Activated CD4-positive, alpha-beta T cell treated with anti-CD3 and anti-CD28 coated beads, Interleukin-2, amount 10 ng/mL, durations not matched to agents 7 days and 5 days (primary cell): ENCODE measurements at places on chromosomes 7 and 10. TPM values are rescaled to one million over a fixed set of nuclear protein-coding genes. Genes with fewer than 3 reads are reported as not detected.

Gene CPA2
- not detected for total RNA-seq

Gene WEE2
- total RNA-seq: not detected

Gene MYOZ1
- total RNA-seq: not detected

Gene DPYSL4
- 1.2 TPM for total RNA-seq

Gene PTPRN2
- total RNA-seq: 2.6 TPM

Gene SLC39A12
- total RNA-seq: not detected

Gene NYAP1
- total RNA-seq: 0.32 TPM
